ENCODE measurements at places on chromosomes 7 and 10.

DNA sequence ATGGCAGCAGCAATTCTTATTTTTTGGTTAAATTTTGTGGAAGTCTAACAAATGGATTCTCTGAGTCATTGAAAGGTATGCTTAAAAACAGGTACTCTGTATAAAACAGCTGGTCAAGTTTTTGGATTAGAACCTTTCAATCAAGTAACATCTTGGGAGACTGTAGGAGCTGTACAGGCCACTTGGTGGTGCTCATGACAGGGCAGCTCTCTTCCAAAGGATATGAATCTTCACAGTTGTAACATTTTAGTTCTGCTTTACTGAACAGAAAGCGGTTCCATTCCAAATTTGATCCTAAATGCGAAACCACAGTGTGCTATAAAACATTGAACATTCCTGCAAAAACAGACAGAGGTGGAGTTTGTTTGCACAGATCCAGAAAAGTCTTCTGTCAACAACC, 44.5 kb upstream of the AGR3 start:
- DNase-seq: no peak

GRCh38 chr7:78047800-78048199, 249.2 kb downstream of the PHTF2 start:
- DNase-seq: no peak

DNA sequence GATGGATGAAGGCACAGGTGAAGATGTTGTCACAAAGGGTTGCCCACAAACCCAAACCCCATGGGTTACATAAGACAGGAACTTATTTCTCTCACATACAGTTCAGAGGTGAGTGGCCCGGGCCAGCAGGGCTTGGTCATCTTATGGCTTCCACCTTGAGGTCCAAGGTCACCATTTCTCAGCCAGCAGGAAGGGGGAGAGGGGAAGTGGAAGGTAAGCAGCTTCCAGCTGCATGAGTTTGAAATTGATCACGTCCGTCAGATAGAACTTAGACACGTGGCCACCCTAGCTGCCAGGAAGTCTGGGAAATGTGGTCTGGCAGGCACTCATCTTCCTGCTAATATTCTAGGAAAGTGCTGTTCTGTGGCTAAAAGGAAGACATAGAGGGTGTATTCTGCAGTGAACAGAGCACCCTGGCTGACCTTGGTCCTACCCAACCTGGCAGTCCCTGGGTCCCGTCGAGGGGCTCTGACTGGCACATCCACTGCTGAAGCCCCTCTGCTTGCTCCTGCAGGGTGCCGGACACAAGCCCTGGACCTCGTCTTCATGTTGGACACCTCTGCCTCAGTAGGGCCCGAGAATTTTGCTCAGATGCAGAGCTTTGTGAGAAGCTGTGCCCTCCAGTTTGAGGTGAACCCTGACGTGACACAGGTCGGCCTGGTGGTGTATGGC, 49.5 kb downstream of the VWA2 start:
- no peak for DNase-seq

- peak; percentile 48 for DNase-seq
Measured at GRCh38 chr7:155412416-155413253, 45.3 kb upstream of the EN2 start.

DNA sequence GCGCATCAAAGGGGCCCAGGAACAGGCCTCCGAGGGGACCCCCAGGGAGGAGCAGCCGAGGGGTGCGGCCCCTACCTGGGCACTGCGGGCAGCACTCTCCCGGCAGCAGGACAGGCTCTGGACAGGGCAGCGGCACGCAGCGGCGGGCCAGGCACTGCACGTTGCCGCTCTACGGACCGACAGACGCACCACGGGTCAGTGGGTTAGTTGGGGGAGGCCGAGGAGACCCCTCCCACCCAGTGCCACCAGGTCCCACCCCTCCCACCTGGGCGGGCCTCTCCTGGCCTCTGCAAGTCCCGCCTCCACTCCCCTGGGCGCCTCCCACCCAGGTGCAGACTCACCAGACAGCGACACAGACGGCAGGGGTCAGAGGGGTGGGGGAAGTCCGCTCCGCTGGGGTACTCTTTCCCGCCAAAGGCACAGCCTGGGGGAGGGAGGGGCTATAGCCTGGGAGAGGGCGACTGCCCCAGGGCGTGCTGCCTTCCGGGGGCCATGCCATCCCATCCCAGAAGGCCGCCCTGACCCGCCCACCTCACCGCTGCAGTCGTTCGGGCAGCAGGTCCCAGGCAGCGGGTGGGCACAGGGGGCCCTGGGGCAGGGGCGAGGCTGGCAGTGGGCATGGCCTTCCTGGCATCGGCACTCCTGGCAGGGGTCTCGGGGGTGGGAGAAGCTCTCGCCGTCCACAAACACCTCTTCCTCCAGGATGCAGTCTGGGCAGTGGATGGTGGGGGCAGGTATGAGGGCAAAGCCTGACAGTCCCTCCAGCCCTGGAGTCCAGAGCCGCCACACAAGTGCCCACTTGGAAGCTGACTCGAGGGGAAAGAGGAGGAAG, 19.2 kb downstream of the KCP start:
- DNase-seq: peak; percentile 35

GRCh38 chr10:75506930-75507329, 75.5 kb downstream of the LRMDA start:
- no peak for DNase-seq

GRCh38 chr10:125029584-125030242, 87.8 kb downstream of the ZRANB1 start:
- DNase-seq: no peak

All from activated naive CD4-positive, alpha-beta T cell treated with anti-CD3 and anti-CD28 coated beads, Interleukin-2, amount 50 U/mL, for 16 hours (primary cell).